ENCODE measurements at places on chromosomes 3 and 15. TPM values are rescaled to one million over a fixed set of nuclear protein-coding genes. Genes with fewer than 3 reads are reported as not detected.
A peak's percentile ranks its signal among the peaks of the same experiment; 100 is the strongest.

- DNase-seq, result no peak
Observed at GRCh38 chr3:82000350-82000749, 238.9 kb upstream of the GBE1 start.

- no peak for DNase-seq
Observed at GRCh38 chr15:39075311-39075710, 505.6 kb upstream of the THBS1 start.

Gene ZNF662
- 16.1 TPM for total RNA-seq

Gene ZMYND10
- 1.9 TPM for total RNA-seq

DNA sequence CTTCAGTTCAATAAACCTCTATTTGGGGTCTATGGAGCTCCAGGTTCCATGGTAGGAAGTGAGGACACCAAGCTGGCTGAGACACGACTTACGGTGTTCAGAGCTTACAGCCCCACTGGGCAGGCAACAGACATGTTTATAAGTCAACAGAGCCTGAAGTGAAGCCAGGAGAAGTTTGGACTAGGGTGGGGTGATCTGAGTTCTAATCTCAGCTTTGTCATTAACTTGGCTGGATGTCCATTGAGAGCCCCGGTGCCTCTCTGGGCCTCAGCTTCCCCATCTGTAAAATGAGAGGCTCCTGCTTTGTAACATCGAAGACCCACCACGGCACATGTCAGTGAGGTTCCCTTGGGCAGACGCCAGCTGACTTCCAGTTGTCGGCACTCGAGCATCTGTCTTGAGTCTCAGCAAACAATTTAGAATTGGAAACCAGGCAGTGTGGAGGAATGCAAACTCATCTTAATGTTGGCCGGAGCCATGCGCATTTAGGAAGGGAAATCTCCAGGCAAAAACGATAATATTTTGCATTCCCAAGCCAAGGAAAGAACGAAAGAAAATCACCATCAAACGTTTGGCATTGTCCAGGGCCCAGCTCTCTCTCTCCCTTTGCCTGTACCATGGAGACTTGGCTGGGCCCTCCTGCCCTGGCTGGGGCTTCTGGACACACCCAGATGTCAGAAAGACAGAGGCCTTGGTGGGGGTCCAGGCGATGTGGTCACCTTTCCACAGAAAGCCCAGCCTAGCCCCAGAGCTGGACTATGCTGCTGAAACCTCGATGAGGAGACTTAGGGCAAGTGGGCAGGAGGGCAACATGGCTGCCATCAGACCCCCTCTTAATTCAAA is 18.4 kb downstream of the ITGA11 start:
- DNase-seq, result no peak

Gene WDR93
- 0.56 TPM for total RNA-seq

DNA sequence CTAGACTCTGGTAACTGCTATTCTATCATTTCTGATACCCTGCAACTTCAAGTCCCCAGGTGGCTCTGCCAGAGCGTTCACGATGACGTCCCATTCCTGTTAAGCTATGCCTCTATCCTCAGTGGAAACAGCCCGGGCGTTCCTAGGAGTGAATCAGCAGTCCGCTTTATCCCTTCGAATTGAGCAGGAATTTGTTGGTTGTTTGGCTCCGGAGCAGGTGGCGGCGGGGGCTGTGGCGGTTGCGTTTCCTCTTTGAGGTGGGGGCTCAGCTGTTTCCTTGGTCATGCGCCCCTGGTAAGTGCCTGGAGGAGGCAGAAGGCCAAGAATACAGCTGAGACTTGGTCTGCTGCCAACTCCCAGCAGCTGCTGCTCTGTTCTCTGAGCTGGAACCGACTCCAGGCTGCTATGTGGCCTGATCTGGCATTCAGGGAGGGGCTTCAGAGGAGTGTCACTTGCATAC is 25.2 kb downstream of the ARPP21 start:
- DNase-seq, result peak; percentile 82

GRCh38 chr3:150278843-150279381 is 129.2 kb upstream of the TSC22D2 start:
- DNase-seq, result no peak

Gene TRPM1
- total RNA-seq, result 0.86 TPM

DNA sequence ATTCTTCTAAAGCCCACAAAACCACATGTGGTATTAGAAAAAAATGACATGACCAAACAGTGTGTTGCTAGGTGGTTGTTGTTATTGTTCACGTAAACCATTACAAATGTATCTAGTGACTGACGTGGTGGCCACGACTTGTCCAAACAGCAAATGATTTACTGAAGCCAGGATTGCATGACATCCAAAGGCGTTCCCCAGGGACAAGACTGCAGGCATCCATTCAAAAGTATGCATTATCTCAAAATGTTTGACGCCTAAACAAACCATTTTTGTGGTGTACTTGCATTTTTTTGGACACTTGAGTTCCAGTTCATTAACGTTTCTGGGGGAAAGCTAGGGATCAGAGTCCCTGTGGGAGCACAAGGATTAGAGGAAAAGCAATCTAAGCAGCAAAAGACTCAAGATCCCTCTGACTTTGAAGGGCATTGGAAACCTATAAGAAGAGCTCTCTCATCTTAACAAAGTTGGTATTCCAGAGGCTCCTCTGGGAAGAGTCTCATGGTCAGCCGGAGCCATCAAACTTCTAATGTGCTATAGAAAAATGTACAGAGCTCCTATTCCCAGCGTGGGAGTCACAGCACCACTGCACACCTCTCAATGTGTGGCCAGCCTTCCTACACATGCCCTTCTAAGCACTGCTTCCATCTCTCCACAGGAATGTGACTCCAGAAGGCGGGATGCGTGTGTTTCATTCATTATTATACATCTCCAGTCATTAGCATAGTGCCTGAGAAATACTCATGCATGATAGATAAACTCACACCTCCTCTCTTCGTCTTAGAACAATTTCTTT is 62.9 kb downstream of the FBN1 start:
- no peak for DNase-seq

DNA sequence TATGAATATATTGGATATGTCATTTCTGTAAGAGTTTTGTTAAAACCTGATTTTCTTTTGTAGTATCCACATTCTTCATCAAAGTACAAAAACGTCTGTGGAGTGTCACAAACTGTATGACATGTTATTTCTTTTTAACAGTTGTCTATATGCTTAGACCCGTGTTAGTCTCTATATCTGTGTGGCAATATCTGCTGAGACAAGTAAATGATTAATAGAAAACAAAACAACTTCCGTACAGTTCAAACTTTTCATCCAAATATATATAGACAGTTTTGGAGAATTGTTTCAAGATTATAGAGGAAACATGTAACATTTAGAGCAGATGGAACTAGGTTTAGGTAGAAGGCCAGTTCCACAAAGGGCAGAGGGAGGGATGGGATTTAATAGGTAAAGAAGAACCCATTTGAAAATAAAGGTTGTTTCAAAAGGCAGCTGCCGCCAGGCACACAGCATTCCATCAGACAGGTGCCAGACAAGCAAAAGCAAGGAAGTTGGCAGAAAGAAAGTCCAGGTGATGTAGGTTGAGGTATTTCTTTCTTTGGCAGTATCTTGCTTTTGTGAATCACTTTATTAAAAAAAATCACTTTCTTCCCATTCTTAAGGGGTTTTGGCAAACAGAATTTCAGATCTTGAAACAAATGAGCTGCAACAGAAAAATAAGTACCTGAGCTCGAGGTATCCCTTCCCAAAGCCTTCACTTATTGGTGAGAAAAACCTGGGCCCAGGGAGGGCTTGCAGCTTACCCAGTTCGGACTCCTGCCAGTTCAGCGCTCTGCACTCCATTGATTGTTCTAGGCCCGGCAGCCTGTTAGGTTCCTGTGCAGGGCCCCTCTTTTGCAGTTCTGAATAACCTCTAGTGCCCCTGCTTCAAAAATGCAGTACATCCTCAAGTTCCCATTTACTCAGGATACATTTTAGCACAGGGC is 49.0 kb downstream of the LRRN1 start:
- no peak for DNase-seq

Gene SPPL2A
- 38.0 TPM for total RNA-seq

DNA sequence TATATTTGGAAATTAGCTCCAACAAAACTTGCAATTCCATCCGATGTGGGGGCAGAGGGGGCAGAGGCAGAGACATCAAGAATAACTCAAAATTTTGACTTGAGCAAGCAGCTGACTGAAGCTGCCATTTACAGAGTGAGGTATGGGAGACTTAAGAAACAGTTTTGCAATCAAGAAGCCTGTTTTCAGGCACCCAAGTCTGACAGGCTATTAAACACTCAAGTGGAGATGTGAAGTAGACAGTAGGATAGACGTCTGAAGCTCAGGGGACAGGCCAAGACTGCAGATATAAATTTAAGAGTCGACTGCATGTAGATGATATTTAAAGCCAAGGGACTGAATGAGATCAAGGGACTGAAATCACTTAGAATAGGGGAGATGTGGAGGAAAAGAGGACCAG is 9.9 kb upstream of the SH3BP5 start:
- no peak for DNase-seq

DNA sequence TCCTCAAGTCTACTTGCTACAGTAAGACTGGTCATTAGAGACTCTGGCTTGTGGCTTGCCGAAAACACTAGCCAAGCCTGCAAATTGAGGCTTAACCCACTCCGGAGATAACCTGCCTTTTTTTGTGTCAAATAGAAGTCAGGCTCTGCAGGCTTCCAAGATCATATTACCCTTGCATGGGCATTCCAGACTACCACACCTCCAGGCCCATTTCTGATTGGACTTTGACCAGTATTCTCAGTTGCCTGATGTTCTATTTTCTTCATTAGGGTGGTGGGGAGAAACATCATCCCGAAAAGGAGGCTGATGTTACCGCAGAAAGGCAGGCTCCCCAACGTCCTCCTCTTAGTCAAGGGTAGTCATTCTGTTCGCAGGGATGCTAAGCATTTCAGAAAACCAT is 68.1 kb upstream of the FOXP1 start:
- no peak for DNase-seq

- DNase-seq, result no peak
Observed at GRCh38 chr3:12489832-12490231, 5.6 kb downstream of the TSEN2 start.

DNA sequence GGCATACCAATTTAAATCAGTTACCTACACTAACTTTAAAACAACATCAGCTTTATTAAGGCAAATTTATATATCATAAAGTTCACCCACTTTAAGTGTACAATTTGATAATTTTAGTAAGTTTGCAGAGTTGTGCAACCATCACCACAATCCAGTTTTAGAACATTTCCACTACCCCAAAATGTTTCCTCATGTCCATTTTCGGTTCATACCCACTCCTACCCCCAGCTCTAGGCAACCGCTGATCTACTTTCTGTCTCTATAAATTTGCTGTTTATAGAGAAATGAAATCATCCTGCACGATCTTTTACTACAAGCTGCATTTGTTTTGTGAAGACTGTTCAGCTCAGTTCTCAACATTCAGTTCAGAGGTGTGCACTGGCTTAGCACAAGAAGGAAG is 31.5 kb upstream of the FAM81A start:
- no peak for DNase-seq

- DNase-seq, result no peak
Observed at GRCh38 chr3:99772171-99772570, 45.5 kb upstream of the CMSS1 start.

DNA sequence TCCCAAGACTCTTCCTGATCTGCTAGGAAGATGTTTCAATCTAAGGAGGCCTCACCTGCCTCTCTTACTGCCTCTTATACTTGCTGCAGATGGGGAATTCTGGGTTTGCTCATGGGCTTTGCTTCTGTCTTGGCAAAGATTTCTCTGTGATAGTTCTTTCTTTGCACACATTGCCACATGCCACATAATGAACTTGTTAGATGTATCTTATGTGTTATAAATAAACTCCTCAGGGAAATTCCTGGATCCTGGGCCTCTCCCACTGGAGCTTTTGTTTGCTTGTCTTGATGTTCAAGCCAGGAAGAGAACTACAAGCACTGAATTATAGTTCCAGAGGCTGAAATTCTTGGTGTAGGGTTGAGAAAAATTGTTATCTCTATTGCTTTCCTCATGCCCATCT is 12.2 kb downstream of the RTP1 start:
- DNase-seq, result no peak

Gene SLC38A3
- total RNA-seq, result 23.0 TPM

Gene ACOX2
- 13.1 TPM for total RNA-seq

DNA sequence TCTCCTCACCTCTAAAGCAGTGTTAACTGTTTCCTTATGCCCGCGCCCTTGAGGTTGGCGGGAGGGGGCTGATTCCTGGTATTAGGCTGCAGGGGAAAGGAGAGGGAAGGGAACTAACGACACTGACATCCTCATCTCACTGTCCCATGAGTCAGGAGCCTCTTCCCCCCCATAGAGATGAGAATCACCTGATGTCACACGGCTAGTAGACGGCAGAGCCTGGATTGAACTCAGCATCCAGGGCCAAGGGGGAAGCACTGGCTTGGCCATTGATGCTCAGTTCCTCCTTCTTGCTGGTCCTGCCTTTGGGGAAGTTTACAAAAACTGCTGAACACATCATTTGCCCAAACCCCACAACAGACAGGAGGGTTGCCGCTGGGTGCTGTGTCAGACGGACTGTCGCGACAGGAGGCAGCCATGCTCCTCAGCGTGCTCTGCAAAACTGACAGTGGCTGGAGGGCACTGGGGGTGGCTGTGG is 38.5 kb downstream of the IDH2 start:
- DNase-seq, result no peak

- DNase-seq, result no peak
Observed at GRCh38 chr3:100402256-100402655, 917 bp downstream of the LNP1 start.

DNA sequence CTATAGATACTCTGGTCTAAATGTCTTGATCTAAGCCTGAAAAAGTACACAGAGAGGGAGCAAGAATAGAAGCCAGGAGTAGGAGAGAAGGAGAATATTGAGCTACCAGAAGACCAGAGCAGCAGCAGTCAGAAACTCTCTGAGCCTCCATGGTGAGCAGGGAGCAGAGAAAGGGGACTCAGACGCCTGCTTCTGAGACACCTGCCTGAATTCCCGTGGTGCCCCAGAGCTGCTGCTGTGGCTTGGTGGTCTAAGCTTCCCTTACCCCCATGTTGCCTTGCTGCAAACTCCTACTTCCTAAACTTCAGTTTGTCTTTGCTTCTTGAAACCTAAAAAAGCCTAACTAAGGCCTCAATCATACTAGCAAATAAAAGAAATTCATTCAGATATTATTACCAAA is 94.9 kb upstream of the STRIT1 start:
- DNase-seq, result no peak

- no peak for DNase-seq
Observed at GRCh38 chr3:14439501-14440167, 37.2 kb downstream of the SLC6A6 start.

GRCh38 chr15:55248895-55249294 is 40.7 kb downstream of the RAB27A start:
- no peak for DNase-seq

Gene SCN11A
- 0.63 TPM for total RNA-seq

Gene SERINC4
- total RNA-seq, result not detected

Gene DHX36
- total RNA-seq, result 92.3 TPM

DNA sequence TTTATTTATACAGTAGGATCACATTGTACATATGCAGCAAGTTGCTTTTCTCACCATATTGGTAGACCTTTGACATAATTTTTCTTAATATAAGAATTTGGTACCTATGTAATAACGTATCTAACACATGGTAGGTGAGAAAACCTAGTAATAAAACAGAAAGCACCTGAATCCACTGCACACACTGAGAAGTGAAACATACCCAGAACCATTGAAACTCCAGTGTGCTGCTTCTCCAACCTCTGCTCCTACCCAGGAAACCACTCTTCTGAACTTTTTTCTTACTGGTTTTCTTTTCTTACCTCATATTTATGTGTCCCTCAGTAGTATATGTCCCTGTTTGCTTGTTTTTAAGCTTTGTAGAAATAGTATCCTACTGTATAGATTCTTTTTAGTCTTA is 293.0 kb downstream of the UBE2E2 start:
- DNase-seq, result no peak

- DNase-seq, result no peak
Observed at GRCh38 chr3:171850960-171851659, 8.0 kb downstream of the TMEM212 start.

- DNase-seq, result peak; percentile 44
Observed at GRCh38 chr15:81749716-81750375, 296.0 kb downstream of the MEX3B start.
